ENCODE measurements at places on chromosomes 4 and X. TPM values are rescaled to one million over a fixed set of nuclear protein-coding genes. Genes with fewer than 3 reads are reported as not detected.

RBPJ gene
- polyA plus RNA-seq: 68.5 TPM

EDA2R gene
- polyA plus RNA-seq: not detected

DNA sequence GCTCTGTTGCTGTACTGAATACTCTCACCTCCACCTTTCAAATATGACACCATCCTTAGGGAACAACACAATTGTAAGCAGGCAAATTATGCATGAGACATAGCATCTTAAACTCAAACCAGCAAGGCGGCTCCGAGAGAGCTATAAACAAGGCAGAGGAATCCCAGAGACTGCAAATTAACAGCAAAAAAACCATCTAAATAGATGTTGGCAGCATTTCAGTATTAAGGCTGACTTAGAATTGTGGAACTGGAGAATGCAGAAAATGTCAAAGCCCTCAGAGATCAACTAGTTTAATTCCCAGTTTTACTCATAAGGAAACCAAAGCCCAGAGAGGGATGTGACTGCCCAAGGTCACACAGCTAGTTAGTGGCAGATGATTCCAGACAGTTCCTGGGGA is 37.2 kb upstream of the SPANXC start:
- no peak for DNase-seq

GRCh38 chr4:151857368-151857767 is 96.6 kb upstream of the GATB start:
- no peak for DNase-seq

DNA sequence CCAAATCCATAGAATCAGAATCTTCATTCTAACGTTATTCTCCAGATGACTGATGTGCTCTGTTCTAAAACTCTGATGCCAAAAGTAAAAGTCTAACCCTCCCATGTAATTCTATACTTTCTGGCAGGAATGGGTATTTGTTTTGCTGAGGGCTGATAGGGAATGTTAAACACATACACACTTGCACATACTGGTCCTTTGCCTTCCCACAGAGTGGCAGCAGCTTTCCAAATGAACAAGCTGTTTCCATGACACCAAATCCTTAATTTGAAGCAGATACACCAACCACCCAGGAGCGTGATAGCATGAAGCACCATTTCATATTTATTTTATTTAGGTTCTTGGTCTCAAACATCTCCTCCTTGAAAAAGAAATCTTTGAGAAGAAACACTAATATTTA is 155.5 kb upstream of the PRDX4 start:
- DNase-seq: no peak

DNA sequence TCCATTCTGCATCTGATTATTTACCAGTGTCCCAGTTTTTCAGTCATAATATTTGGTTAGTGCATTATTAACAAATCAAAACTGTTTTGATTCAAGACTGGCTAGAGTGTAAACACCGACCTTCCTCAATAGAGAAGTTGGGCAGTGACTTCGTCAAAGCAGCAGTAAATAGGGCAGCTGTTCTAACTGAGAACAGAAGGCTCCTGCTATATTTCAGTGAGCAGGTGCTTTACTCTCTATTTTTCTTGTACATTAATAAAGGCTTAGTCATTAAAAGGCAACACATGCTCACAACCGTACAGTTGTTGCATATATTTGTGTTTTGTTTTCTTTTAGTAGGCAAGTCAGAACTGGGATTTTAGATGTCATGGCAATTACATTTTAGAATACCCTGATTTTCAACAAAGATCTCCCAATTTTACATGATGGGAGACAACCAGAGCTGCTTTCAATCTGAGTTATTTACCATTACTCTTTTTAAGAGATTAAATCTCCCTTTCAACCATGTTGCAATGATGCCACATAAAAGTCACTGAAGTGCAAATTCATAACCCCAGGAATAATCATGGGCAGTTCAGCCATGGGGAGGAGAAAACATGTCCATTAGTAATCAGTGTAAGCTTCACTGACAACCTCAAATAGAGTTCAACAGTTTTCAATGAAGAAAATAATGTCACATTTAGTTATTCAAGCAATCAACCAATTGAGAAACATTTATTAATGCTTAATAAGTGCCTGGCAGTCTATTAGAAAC is 233.3 kb downstream of the NDST4 start:
- no peak for DNase-seq

CT47B1 gene
- polyA plus RNA-seq: not detected

DNA sequence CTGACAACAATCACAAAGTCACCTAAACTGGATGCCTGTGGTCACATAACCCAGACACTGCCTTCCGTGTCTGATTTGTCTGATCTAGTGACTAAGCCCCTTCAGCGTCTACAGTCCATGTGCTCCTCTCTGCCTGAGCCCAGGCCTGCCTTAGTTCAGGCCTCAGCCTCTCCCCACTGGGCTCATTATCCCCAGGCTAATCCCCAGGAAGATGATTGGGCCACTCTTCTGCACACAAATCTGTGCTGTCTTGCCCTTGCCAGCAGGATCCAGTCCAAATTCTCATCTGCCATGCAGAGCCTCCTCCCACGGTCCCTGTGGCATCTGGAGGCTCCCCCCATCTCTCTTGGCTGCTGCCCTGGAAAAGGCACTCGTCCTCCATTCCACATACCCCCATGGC is 96.5 kb downstream of the SLC2A9 start:
- DNase-seq: no peak

DDX60 gene
- polyA plus RNA-seq: 19.0 TPM

Measured in naive thymus-derived CD4-positive, alpha-beta T cell (primary cell).